Frontal cortex (tissue), 4 donors: ENCODE measurements at places on chromosomes 11 and 22. TPM values are rescaled to one million over a fixed set of nuclear protein-coding genes. Genes with fewer than 3 reads are reported as not detected.

GRCh38 chr11:64007160-64007628, 21.0 kb downstream of the OTUB1 start:
- DNase-seq: no peak

GRCh38 chr22:37117092-37117491, 7.6 kb upstream of the TMPRSS6 start:
- no peak for DNase-seq

Gene THRSP
- total RNA-seq: not detected

GRCh38 chr11:105763594-105763993, 153.7 kb downstream of the GRIA4 start:
- DNase-seq: no peak

DNA sequence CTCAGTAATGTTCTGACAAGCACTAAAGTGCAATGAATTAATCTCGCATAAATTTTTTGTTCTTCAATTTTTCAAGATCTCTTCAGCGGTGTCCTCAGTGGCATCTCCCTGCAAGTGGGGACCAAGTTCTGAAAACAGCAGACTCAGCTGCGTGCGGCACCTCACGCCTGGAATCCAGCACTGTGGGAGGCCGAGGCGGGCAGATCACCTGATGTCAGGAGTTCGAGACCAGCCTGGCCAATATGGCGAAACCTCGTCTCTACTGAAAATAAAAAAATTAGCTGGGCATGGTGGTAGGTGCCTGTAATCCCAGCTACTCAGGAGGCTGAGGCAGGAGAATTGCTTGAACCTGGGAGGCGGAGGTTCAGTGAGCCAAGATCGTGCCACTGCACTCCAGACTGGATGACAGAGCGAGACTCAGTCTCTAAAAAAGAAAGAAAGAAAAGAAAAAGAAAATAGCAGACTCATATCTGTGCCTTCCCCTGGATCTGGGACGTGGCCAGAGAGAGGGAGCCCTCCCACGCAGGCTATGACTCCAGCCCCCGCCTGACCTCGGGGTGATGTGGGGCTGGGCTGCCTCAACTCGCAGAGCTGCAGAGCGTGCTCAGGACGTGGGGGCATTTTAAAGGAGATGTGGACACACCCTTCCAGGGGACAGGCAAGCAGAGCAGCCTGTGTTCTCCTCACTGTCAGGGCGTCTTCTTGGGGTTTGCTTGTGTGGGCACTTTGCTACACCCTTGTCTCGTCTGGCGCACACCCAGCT, 346.6 kb downstream of the BRD1 start:
- DNase-seq: no peak

GRCh38 chr11:130592056-130592455, 143.6 kb downstream of the ADAMTS15 start:
- DNase-seq: no peak

Gene OR51G2
- not detected for total RNA-seq

DNA sequence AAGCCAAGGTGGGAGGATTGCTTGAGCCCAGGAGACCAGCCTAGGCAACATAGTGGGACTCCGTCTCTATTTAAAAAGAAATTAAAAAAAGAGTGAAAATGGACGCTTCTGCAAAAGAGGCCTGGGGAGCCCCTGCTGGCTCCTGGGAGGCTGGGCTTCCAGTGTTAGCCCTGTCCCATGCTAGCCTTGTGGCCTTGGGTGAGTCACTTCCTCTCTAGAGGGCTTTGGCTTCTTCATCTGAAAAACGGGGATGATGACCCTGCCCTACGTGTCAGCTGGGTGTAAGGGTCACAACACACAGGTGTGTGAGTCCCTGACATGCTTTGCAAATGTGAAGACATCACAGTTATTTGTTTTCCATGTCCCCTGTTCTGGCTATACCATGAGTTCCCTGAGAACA, 32.8 kb downstream of the FAM227A start:
- no peak for DNase-seq
